ENCODE measurements at places on chromosomes 4 and X.
A peak's percentile ranks its signal among the peaks of the same experiment; 100 is the strongest.

DNA sequence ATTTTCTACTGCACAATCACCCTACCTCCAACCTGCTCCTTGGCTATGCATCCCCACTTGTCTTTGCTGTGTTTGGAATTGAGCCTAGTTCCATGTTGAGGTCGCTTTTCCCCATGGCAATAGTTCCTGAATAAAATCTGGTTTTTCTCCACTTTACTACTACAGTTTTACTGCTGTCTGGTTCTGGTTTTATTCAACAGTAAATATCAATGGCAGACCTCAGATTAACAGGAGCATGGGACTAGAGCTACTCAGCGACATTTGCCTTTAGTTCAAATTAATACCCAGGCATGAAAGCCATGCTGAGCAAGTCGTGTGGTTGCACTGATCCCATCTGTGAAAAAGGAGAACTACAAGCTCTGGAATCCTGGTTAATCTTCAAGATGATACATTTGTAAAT is 460.3 kb downstream of the GRXCR1 start:
- DNase-seq: no peak

GRCh38 chr4:153063490-153063889 is 127.4 kb downstream of the FHDC1 start:
- DNase-seq: no peak

- peak; percentile 57 for DNase-seq
Observed at GRCh38 chr4:80201252-80202151, 4.2 kb downstream of the PRDM8 start.

DNA sequence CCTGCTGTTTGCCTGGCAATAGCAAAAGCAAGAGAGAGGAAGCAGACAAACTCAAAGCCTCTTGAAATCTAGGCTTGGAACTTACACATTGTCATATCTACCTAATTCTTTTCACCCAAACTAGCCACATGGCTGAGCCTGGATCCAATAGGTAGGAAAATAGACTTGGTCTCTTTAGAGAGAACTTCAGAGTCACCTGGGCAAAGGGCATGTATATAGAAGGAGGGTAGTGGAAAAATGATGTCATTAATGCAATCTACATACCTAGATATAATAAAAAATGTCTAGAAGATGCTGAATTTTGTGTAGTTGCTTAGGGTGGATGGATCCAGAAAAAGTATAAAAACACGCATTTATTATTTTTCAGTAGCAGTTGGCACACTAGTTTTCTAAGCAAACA is 237.0 kb upstream of the GEMIN8 start:
- no peak for DNase-seq

- DNase-seq: no peak
Observed at GRCh38 chr4:138320831-138321230, 78.7 kb upstream of the SLC7A11 start.

- DNase-seq: no peak
Observed at GRCh38 chr4:5791654-5792053, 80.7 kb downstream of the EVC start.

DNA sequence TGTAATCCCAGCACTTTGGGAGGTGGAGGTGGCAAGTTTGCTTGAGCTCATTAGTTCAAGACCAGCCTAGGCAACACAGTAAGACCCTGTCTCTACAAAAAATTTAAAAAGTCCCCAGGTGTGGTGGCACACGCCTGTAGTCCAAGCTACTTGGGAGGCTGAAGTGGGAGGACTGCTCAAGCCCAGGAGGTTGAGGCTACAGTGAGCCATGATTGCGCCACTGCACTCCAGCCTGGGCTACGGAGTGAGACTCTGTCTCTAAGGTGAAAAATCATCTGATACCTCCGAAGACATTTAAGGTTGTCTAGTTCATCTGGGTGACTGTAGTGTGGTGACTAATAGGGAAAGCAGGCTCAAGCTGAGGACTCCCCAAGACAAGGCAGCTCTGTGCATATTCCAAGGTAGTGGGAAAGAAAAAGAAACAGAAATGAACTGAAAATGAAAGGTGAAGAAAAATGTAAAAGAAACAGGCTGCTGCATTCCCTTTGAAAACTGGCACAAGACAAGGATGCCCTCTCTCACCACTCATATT is 23.3 kb downstream of the FRYL start:
- no peak for DNase-seq

DNA sequence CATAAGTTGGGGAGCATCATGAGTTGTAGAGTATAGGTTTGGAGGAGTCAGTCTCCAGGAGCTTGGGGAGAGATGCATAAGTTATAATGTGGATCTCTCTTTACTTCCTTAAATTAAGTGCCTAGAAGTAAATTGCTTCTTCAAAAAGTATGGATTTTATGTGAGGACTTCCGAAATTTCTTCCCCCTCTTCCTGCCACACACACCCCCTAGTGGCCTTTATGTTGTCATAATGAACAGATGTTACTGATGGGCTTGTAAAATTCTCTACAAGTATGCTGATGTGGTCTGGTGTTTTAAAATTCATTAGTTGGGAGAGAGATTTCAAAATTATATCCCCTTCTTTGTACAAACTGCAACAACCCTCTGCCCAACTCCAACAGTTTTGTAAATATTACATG is 2.3 kb upstream of the METTL14 start:
- no peak for DNase-seq

DNA sequence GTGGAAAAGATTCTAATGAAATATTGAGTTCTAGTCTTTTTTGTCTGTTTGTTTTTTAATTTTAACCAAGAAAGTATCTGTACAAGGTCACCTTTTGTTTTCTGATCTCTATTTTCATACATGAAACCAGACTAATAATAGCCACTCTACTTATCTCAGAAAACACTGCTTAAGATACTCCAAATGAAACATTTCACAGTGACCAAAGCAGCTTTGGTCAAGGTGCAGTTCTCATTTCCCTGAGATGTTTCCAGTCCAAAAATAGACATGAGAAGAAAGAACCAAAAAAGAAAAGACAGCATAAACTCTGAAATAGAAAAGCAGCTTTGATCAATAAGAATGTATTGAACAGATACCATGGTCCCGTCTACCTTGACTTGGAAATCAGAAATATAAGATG is 782.8 kb downstream of the RAB28 start:
- no peak for DNase-seq
